ENCODE measurements at places on chromosomes 3 and 15.

DNA sequence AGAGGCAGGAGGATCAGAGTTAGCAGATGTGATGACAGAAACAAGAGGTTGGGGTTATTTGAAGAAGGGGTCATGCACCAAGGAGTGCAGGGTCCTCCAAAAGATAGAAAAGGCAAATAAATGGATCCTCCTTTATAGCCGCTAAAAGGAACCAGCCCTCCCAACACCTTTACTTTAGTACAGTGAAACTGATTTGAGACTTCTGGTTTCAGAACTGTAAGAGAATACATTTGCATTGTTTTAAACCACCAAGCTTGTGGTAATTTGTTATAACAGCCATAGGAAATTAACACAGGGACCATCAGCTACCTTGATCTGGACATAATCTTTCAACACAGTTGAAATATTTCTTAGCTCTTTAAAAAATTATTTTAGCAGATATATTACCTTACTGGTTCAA is 166.6 kb downstream of the TIGIT start:
- no peak for DNase-seq

- DNase-seq, result no peak
These were observed 8.8 kb upstream of the LCTL start for GRCh38 chr15:66574596-66574950.

- DNase-seq, result no peak
These were observed 48.8 kb upstream of the MAP4 start for GRCh38 chr3:48065035-48065434.

DNA sequence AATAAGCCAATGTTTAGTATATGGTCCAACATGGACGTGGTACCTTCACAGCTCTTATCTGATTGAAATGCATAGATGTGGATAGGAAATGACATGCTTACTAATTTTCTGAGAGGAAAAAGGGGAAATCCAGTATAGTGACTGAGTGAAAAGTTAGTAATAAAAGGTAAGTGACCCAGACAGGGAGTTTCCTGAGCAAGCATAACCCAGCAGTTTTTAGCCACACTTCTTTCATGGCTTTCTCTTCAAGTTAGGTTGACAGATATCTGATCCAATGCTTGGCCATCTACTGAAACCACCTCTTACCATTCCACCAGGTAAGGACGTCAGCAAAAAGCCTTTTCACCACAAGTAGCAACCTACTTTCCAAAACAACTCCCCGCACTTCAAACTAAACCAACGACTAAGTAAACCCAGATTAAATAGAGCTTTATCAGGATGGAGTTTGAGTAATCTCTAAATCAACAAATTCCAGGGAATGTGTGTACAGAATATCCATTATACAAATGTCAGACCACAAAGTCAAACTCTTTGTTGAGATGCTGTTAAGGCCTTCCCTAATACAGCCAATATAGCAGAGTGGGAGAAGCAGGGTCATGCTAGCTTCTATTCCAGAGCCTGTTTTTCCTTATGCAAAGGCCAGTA is 329.7 kb downstream of the RORA start:
- no peak for DNase-seq

- DNase-seq, result no peak
These were observed 132.3 kb downstream of the NUP210 start for GRCh38 chr3:13287833-13288232.

DNA sequence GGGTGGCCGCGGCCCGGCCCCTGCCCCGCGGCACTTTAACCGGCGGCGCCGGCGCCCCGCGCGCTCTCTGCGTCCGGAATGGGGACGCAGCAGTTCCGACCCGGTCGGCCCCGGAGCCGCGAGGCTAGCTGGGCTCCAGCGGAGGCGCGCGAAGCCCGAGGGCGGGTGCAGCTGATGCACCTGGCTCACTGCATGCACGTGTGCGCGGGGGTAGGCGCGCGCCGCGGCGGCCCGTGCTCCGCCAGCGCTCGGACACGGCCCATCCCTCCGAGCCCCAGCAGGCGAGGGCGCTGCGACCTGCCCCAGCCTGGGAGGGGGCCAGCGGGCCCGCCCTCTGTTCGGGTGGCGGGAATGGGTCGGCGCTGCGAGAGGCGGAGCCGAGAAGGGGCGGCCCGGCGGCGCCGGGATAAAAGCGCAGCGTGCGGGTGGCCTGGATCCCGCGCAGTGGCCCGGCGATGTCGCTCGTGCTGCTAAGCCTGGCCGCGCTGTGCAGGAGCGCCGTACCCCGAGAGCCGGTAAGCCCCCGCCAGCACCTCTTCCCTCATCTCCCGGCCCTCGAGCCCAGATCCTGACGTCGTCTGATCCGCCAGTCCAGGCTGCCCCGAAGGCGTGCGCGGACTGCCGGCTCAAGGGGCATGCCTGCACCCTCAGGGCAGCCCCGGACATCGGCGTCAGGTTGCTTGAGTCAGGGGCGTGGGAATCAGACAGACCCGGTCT is at the start of the genes CHDH and IL17RB:
Gene CHDH, minus strand, starts transcription at position 286 of the 717 bp plus-strand sequence. CDS start 22,411 bp downstream, outside the sequence.
Gene IL17RB, plus strand, starts transcription at position 435 of the 717 bp plus-strand sequence. Its CDS starts 21 bp downstream, at position 456.
- no peak for DNase-seq

DNA sequence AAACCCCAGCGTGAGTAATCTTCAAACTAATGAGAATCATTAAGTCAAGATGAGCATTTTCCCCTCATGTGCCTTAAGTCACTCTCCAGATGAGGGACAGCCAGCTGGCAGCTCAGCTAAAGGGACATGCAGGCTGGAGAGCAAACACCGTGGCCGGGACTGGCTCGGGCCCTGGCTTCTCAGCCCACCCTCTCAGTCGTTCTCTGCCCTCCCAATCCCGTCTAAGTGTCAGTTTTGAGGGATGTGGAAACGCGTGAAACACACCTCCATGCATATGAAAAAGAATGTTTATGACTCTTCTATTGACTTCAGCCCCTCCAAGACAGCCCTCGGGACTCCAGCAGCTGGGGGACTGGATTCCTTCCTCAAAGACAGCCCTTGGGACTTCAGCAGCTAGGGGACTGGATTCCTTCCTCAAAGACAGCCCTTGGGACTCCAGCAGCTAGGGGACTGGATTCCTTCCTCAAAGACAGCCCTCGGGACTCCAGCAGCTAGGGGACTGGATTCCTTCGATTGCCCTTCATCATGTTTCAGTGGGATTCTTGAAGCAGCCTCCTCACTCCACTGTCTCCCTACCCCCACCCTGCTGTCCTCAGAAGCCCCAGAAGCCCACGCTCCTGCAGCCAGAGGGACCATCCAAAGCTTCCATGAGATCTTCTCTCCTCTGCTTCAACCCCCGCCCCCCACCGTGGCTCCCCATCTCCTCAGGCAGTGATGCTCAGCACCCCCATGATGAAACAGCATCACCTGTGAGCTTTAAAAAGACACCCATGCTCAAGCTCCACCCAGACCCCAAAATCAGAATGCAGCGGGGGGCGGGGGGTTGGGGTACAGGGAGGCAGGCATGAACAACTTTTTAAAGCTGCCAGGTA is 228.9 kb downstream of the XXYLT1 start:
- DNase-seq, result no peak

DNA sequence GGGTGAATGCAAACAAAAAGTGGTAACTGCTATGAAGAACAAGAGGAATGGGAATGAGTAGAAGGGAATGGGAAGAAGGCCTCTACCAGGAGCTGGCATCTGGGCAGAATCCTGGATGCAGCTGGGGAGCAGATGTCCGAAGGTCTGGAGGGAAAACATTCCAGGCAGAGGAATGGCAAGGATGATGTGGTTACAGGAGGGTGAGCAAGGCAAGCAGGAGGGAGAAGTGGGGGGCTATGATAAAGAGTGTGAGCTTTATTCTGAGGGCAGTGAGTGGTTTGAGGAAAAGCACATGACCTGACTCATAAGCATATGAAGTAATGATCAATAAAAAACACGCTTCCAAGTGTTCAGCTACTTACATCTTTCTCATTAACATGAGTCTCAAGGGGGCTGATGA is 17.1 kb downstream of the SKIC8 start:
- no peak for DNase-seq
